ENCODE measurements at places on chromosomes 1 and 21. TPM values are rescaled to one million over a fixed set of nuclear protein-coding genes. Genes with fewer than 3 reads are reported as not detected.

Gene PLA2G2F
- not detected for total RNA-seq

Gene RGS4
- total RNA-seq = not detected

Gene NGF
- total RNA-seq = 4.2 TPM

Gene ST6GALNAC3
- 1.2 TPM for total RNA-seq

Gene CAPN9
- not detected for total RNA-seq

Gene PRDM2
- 8.2 TPM for total RNA-seq
